ENCODE measurements at places on chromosomes 4 and X.

GRCh38 chr4:108502356-108502755 is 118.0 kb upstream of the RPL34 start:
- DNase-seq, result no peak

DNA sequence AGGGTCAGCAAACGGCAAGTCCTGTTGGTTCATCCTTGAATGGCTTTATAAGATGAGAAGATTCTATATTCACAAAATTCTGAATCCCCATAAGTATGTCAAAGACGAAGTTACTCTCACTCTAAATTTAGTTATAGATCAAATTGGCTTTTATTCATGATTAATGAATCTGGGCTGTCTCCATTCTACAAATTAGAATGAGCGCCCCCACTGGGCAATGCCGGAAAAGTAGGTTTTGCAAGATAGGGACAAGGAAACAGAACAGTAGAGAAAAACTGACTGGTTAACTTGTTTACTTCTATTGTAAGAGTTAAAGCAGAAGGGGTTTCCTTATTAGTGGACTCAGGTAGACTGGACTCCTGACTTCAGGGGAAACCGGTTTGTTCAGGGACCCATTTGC is 100.3 kb downstream of the F11 start:
- DNase-seq, result no peak

DNA sequence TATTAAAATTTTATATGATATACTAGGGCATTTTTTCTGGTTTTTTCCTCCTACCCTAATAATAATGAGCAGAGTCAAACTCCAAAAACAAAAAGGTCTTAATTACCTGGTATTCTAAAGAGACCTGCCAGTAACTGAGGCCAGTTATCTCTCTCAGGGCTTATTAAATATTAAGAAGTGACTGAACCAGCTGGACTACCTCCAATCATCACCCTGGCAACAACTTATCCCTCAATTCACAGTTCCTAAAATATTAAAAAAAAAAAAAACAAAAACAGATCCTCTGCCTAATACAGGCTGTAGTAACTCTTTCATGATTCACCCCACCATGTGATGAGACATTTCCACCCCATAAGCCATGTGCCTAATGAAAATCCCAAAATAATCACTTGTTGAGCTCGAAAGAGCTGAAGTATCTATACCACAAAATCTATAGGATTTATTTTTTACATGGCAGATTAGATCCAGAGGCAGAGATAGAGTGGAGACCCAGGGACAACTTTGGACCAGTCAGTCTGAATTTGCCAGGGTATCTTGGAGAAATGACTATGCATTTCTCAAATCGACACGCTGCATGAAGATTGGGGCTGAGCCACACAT is 698.0 kb downstream of the FAT4 start:
- no peak for DNase-seq

GRCh38 chrX:154476821-154477220 is 2.3 kb downstream of the LAGE3 start:
- no peak for DNase-seq

DNA sequence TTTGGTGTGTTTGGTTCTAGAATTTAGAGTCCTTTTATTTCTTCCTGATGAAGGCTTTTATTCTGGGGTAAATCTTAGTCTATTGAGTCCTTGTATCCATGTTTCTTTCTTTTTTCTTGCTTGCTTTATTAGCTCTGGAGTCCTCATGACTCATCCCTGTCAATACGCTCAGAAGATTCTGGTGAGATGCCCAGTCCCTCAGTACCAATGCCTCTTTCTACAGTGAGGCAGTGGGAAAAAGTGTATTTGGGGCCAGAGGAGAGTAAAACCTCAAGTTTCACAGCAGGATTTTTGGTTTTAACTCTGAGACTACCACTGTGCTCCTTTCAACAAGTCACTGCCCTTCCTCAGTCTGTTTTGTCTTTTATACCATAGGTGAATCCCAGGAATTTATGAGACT is 368.0 kb downstream of the GBA3 start:
- no peak for DNase-seq

- DNase-seq, result no peak
Measured at GRCh38 chr4:59695355-59696053, 1504.6 kb upstream of the ADGRL3 start.

DNA sequence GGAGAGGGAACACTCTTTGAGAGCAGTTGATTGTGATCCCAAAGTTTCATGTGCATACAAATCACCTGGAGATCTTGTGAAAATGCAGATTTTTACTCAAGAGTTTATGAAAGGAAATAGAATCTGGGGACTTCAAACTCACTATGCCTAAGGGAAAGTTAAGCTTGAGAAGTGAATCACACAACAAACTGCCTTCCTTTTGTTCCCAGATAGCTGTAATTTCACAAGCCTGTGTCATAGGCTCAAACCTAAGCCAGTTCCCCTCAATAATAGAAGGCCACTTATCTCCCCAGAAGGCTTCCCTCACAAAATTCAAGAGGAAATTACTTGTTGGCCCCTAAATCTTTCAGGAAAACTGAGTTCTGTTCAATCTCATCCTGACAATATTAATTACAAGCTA is 132.8 kb upstream of the MAGEB16 start:
- DNase-seq, result no peak

GRCh38 chr4:118589471-118590055 is 95.6 kb upstream of the METTL14 start:
- no peak for DNase-seq

DNA sequence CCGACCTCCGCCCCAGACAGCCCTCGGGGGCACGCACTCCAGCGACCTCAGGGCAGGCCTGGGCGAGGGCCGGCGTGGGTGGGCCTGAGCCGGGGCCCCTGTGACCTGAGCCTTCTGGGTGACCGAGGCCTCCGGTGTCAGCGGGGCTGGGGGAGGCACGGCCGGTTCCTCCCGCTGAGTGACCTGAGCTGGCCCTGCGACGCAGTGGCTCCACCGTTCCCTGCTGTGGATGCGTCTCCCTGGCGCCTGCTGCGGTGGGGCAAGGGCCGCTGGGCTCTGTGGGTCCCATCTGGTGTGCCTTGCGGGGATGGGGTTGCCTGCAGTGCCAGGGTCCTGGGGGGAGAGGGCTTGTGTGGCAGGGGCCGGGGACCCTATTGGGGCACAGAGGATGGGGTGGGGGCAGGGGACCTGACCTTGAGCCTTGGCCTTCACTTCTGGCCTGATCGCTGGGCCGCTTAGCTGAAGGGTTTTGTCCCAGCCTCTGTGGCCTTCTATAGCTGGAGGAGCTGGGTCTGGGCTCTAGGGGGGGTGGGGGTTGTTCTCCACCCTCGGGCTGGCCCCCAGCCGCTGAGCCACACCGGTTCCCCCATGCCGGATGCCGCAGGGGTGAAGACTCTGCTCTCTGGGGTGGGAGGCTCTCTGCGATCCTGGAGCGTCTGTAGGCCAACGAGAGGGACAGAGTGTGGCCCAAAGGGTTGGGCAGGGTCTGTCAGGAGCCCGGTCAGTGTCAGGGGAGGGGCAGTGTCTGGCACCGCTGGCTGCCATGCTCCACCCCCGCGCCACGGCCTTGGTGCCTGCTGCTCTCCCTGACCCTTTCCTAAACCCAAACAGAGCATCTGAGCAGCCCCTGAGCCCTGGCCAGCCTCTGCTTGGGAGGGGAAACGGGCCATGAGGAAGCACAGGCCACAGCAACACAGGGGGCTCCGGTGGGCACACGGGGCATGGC is 2.3 kb downstream of the NAT8L start:
- no peak for DNase-seq

DNA sequence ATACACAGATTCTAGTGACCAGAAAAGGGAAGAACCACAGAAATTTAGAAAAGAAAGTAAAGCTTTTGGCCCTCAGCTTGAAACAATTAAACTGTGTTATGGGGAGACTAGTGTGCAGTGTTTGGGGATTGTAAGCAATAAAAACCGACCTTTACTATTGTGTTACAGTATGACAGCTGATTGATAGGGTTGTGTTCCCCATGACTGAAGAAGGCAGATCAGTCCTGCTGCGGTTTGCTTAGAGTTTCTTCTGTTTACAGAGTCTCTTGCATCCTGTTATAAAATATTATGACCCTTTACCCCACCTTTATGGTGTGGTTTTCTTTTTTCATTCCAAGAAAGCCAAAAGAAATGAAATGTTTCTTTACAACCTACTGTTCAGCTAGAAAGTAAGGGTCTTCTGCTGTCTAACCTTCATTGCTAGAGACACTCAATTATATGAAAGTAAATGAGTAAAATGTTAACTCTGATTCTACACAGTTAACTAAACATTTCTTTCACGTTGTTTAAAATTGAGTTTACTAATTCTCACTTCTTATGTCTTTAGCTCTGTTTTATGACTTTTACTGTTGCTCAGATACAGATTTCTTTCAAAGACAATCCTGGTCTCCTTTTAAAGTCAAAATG is 18.1 kb downstream of the CHIC1 start:
- DNase-seq, result no peak

DNA sequence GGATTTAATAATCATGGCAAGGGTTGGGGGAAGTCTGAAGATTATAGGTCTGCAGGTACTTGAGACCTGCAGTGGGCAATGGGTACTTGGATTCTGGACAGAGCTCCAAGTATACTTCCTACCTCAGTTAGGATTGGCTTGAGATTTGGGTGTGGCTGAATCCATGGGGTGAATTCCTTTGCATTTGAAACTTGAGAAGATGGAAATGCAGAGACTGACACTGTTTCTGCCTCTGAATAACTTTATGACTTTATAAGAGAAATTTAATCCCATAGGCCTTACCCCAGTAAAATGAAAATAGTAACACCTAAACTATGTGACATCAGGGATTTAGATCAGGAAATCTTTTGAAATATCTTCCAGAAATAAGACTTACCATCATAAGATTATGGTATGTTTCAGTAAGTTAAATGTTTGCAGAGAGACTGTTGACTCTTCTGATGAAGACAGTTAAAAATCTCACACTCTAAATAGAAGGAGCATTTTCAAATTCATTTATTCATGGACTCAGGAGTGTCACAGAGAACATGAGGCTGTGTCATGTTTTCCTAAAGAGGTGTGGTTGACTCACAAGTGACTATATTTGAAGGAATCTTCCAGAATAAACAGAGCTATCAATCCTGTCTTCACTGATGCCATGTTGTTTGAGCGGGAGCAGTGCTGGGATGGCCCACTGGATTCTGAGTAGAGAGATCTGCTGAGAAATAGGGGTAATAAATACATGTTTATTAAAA is 513.5 kb upstream of the NR3C2 start:
- DNase-seq, result no peak

GRCh38 chr4:141810712-141811375 is 174.5 kb downstream of the IL15 start:
- no peak for DNase-seq

- DNase-seq, result no peak
Measured at GRCh38 chr4:87823200-87823599, 9.6 kb upstream of the MEPE start.

- no peak for DNase-seq
Measured at GRCh38 chr4:20408611-20409010, 156.9 kb downstream of the SLIT2 start.

DNA sequence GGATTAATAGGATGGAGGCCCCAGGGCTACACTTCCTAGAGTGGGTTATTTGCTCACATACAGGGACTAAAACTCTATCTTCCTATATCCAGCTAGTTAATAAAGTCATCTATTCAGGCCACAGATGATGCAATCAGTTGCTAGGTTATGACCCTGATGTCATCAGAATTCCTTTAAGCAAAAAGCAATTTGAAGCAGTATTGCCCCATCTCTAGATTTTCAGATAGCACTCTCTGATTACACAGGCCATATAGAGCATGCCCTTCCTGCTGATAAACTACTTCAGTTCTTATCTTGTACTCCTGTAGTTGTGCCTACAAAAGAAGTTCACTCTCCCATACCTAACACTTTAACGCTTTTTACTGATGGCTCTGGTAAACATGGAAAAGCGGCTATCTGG is 84.8 kb downstream of the TMEM144 start:
- no peak for DNase-seq

DNA sequence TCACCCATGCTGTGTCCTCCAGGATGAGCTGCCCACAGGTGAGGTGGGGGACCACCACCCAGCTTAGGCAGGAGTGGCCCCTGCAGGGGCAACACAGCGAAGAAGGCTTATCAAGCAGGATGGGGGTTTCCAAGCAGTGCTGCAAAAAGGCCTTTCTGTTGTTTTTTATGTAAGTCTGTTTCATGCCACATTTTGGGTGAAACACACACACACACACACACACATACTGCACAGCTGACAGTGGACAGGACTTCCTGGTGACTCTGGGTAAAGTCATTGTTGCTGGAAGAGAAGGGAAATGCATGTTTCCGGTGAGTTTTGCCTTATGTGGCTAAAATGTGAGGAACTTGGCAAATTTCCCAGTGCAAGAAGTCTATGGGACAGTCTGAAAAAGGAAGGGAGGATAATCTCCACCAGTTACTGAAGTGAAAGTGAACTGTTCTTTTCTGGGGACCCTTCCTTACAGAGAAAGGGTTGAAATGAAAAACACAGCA is 119.2 kb downstream of the IRF2 start:
- DNase-seq, result no peak

- DNase-seq, result no peak
Measured at GRCh38 chr4:145490361-145490760, 8.7 kb downstream of the SMAD1 start.

- no peak for DNase-seq
Measured at GRCh38 chrX:10169175-10169574, 12.4 kb downstream of the CLCN4 start.

GRCh38 chr4:54495641-54496040 is 162.1 kb upstream of the KIT start:
- no peak for DNase-seq

Data from activated naive CD8-positive, alpha-beta T cell treated with anti-CD3 and anti-CD28 coated beads, Interleukin-2, amount 50 U/mL, for 24 hours (primary cell).